ENCODE measurements at places on chromosomes 16 and 17. TPM values are rescaled to one million over a fixed set of nuclear protein-coding genes. Genes with fewer than 3 reads are reported as not detected.

ASGR2 gene
- 1.6 TPM for total RNA-seq

CCDC182 gene
- total RNA-seq: not detected

FN3K gene
- 21.0 TPM for total RNA-seq

AMDHD2 gene
- total RNA-seq: 59.7 TPM

ACSM3 gene
- 31.6 TPM for total RNA-seq

SETD6 gene
- total RNA-seq: 16.5 TPM

EFCAB5 gene
- total RNA-seq: 2.2 TPM

CD7 gene
- total RNA-seq: 7.0 TPM

COL1A1 gene
- total RNA-seq: 1,330 TPM

CANT1 gene
- total RNA-seq: 31.4 TPM

TRIM25 gene
- 36.2 TPM for total RNA-seq

DNA sequence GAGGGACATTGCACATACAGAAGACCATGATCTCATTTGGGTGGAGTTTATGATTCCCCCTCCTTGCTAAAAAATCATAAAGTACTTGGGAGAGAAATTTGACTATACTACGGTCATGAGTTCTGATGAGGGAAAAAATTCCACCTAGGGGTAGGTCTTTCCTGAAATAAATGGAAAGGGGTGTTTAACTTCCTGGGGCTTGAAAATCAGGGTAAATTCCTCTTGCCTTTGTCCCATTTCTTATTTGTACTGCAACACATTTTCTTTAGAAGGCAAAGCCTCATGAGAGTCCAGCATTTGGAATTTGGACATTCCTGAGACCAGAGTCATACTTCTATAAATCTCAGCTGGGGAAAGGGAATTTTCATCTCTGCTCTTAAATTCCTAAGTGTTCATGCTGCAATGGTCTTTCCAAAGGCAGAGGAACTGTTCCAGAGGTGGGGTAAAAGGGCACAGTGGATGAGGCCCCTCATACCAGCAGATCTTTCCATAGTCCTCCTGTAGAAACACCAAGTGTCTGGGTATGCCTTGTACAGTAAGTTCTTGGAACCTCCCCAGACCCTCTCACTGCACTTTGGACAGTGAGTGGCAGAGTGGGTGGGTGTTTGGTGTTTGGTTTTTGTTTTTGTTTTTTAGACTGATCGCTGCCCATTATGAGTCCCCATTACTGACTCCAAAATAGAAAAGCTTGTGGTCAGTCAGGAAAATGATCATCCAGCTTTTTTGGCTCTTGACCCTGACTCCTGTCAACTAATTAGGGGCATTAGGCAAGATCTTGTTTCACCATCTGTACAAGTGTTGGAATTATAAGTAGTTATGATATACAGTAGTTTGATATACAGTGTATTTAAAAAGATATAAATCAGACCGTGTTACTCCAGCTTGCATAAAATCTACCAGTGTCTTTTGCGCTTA lies 6.0 kb downstream of the LYRM1 start:
- DNase-seq: peak; percentile 46

DNA sequence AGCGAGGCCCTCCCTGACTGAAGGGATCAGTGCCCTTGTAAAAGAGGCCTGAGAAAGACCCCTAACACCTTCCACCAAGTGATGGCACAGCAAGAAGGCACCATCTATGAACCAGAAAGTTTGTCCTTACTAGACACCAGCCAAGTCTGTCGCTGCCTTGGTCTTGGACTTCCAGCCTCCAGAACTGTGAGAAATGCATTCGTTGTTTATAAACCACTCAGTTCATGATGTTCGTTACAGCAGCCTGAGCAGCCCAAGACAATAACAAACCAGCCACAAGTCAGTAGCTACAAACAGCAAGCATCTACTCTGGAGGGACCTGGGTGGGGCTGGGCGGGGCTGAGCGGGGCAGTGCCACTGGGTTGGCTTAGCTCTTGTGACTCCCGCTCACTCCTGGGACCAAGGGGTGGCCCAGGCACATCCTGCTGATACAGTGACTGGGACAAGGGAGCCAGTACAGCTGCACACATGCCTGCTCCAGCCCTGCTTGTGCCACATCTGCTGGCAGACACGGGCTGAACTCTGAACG lies 234.9 kb downstream of the IRF8 start:
- DNase-seq: no peak

- DNase-seq: no peak
These were observed 2.5 kb upstream of the SLC13A2 start for GRCh38 chr17:28470914-28471366.

DNA sequence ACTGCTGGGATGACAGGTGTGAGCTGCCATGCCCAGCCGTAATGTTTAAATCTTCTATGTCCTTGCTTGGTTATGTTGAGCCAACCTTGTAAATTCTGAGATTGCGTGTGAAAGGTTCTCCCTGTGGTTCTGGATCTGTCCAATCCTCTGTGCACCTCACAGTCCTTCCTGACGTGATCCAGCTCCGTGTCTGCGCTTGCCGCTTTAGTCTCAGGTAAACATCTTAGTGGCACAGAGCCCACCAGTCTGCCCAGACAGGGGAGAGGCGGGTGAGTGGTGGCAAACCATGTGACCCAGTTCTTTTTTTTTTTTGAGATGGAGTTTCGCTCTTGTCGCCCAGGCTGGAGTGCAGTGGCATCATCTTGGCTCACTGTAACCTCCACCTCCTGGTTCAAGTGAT lies 13.9 kb downstream of the SLC25A10 start:
- DNase-seq: peak; percentile 51

- DNase-seq: no peak
These were observed 46.6 kb upstream of the GSG1L start for GRCh38 chr16:28110074-28110473.

- DNase-seq: no peak
These were observed 78.4 kb downstream of the RPH3AL start for GRCh38 chr17:273981-274832.

All from lung (tissue), 17 donors.